ENCODE measurements at places on chromosomes 5 and 9.

DNA sequence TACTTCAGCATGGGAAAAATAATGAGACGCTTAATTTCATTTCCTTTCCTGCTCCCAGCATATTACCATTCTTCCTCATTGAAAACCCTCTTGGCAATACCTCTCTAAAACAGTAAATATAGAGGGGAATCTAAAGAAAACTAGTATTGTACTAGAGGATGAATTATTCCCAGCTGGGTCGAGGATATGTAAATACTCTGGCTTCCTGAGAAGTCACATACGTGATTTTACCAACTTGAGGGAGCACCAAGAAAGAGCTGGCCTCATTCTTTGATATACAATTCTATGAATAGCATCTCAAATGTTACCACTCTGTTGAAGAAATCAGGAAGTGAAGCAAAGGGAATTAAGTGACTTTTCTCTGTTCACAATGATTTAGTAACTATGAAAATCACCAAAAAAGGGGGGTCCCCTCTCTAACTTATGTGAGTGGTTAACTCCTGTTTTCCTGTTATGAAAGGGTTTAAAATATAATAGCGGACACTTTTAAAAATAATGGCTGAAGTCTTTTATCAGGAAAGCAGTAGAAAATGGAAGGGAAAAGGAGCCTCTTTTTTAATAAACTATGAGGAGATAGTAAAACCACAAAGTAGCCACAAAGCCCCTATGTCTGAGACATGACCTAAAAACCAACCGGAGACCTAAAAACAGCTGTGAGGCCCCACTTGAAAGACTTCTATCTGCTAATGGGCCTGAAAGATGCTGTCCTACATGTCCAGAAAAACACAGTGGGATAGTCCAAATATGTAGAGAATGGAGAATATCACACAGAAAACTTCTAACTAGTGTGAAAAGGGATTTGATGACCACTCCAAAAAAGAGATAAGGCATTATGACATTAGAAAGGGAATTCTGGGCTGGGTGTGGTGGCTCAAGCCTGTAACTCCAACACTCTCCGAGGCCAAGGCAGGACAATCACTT lies 42.6 kb downstream of the LPAR1 start:
- DNase-seq = no peak

DNA sequence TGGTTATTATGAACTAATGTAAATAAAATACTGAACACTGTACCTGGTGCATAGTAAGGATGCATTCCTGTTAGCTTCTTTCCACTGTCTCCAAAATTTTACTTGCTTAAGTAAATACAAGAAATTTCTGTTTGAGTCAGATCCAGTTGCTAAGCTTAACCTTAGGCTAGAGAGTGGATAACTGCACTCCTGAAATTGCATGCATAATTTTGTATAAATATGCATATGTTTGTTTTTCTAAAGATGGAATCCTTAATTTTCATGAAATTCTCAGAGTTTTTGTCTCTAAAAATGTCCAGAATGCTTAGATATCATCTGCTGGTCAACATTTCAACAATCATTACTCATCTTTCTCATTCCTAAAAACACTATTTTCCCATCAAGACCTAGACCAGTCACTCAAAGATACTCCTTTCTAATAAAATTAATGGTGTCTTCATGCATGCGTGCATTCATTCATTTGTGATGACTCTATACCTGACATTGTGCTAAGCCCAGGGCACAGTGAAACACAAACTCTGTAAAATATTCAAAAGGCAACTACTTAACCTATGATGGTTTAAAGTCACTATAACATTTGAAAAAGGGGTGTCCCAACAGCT lies 284.8 kb downstream of the SEC61B start:
- DNase-seq = no peak

DNA sequence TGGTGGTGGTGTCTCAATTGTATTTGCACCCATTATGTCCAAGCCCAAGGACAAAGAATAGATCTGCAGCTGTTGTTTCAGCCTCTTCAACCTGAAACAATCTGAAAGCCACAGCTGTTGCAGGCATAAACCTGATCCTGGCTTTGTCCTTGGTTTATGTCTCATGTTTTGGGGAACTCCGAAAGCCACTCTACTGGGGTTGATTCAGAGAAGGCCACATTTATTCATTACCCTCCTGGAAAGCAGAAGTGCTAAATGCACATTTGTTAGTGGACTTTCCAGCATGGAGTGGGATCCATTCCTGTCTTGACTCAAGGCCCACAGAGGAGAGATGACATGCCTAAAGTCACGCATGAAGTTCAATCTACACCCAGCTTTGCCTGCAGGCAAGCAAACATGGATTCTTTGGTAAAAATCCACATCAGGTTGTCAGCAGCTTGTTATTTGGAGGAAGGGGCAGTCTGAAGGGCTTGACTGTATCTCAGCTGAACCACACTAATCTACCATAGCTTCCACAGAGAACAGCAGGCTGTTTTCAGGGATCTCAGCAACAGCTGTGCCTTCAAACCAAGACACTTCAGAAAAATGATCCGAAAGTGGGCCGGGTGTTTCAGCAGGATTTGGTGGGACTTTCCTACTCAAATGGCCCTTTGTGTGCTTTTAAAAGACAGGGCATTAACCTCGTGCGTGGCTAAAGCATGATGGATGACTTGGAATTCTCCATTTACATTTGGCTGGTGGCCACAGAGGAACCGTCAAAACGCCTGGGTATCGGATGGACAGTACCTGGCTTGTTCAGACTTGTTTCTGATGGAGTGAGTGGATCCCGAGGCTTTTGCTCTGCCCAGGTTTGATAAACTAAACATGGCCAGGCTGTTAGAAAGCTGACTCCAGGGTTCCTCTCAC lies 36.2 kb upstream of the ADAM19 start:
- DNase-seq = peak; percentile 11

- DNase-seq = no peak
These were observed 42.0 kb downstream of the TMEM174 start for GRCh38 chr5:73214996-73215395.

GRCh38 chr9:6552498-6553121 lies 92.9 kb downstream of the GLDC start:
- no peak for DNase-seq

DNA sequence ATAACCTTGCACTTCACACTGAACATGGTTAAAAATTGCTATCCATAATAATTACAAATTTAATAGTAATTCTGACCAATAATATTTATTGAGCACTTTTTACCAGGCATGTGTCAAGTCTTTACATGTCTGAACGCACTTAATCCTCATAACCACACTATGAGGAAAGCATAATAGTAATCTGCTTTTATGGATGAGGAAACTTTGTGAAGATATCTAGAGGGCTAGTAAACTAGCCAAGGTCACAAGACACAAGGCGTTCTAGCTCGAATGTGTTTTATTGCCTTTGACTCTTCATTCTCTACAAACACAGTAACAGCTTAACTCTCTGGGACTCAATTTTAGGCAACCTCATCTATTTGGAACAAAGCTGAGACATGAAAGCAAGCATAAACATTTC lies 205.1 kb downstream of the ARHGEF28 start:
- no peak for DNase-seq

- DNase-seq = no peak
These were observed 119.6 kb upstream of the FSTL4 start for GRCh38 chr5:133731951-133732350.

Measured in CD4-positive, alpha-beta T cell treated with Interferon gamma for 1 hour (primary cell).